ENCODE measurements at places on chromosomes 1 and 21.

DNA sequence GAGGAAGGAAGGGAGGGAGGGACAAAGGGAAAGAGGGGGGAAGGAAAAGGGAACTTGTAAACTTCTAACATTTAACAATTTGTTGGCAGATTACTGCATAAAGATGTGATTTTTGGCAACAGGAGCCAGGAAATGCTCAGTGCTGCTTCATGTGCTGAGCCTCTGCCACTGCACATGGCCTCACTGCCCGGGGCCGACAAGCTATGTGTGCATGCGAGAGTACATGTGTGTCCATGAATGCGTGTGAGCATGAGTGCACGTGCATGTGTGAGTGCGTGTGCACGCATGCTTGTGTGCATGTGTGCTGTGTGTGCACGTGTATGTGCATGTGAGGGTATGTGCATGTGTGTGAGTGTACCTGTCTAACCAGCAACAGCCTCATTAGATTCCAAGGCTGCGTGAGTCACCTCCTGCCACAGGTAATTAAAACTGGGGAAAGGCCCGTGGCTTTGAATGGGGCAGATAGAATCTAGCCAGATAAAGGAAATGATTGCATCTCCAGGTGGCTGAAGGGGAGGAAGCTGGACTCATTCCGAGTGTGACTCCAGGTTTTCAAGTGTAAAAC, 41.4 kb upstream of the TSPEAR start:
- DNase-seq: peak; percentile 40

DNA sequence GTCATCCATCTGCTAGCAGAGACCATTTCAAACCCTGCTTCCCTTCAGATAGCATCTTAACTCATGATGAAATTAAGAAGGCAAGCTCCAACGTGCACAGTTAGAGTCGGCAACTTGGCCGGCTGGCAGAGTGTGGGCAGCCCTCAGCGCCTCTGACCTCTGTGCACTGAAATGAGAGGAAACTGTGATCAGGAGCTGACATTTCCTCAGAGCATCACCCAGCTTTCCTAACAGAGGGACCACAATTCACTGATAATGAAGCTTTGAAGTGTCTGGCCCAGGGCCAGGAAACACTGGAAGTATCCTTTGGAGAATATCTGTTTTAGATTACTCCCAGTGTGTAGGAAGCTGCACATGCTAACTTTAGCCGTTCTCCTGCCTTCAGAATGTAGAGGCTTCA, 145.0 kb upstream of the ZC3H11B start:
- peak; percentile 17 for DNase-seq

DNA sequence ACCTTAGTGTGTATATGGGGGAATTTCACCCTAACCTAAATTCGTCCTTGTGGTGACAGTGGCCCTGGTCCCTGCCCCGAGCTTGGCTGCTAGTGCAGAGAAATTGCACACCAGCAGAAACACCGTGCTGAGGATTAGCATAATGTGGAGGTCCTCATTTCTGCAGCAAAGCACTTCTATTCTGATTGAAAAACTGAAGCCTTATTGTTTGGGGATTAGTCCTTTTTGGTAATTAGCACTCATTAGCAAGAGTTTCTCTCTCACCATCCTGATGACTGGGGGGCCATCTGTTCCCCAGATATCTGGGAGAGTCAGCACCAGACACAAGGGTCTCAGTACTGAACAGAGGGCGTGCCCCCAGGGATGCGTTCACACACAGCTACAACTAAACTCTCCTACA, 55.2 kb downstream of the AJAP1 start:
- DNase-seq: no peak

- DNase-seq: no peak
Measured at GRCh38 chr1:8851060-8851459, 27.4 kb downstream of the ENO1 start.

GRCh38 chr1:235160383-235160956, 580 bp downstream of the RBM34 start:
- DNase-seq: no peak

- peak; percentile 20 for DNase-seq
Measured at GRCh38 chr1:172654535-172654934, 4.4 kb upstream of the FASLG start.

DNA sequence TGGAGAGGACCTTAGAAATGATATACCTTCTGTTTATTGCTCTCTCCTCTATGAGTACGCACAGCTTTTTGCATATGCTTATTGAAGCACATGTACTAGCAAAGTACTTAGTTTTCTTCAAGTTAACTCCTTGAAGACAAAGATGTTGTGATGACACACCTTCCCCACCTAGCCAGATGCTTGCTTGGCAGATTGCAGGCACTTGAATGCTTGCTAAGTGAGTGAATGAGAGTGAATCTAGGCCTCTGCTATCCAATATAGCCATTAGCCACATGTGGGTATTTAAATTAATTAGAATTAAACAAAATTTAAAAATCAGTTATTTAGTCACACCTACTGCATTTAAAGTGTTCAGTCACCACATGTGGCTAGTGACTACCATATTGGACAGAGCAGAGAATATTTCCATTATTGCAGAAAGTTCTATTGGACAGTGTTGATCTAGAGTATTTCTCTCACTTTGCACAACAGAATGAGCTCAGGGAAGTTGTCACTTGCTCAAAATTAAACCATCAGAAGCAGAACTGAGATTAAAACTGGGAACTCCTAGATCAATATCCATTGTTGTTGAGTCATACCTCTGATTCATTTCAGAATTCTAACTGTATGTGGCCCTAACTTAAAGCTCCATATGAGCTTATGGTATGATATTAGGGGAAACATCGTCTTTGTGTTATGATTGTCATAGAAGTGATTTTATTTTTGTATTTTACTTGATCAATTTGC, 8.6 kb upstream of the EEIG2 start:
- no peak for DNase-seq

- DNase-seq: no peak
Measured at GRCh38 chr1:214193691-214194090, 87.3 kb upstream of the SMYD2 start.

- peak; percentile 83 for DNase-seq
Measured at GRCh38 chr1:6157528-6158174, 22.5 kb downstream of the CHD5 start.

DNA sequence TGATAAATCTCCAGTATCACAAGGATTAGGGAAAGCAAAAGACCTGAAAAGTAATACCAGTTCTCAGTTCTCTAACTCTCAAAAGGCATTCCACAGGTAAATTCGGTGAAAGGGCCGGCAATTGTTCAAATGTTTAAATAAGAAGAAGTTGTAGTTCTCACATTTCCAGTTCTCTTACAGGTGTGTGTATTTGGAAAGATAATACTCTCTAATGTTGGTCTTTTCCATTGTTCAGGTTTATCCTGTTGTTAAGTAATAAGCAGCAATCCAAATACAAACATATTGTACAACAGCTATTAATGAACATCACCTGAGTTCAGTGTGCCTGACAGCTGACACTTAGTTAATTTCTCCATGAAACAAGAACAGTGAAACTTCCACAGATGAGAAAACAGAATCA, 13.2 kb upstream of the PRKAB2 start:
- DNase-seq: no peak

DNA sequence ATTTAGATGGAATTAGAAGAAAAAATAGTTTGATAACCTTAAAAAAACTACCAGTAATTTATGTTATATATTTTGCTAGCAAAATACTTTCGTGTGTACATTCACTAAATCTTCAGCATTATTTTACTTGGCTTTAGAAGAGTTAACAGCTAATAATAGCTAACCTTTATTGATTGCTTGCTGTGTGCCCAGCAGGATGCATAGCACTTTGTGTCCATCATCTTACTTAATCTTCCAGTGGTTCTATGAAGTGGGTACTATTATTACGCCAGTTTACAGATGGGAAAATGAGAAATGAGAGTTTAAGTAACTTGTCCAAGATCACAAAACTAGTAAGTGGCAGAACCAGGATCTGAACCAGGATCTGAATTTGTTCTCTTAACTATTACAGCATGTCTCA, 41.7 kb upstream of the GPR25 start:
- DNase-seq: no peak

GRCh38 chr1:186183219-186183618, 191.8 kb downstream of the TPR start:
- no peak for DNase-seq

GRCh38 chr1:179632868-179633267, 41.2 kb downstream of the TDRD5 start:
- DNase-seq: no peak

- no peak for DNase-seq
Measured at GRCh38 chr1:210003501-210003900, 65.5 kb downstream of the SYT14 start.

- no peak for DNase-seq
Measured at GRCh38 chr21:30953605-30954004, 72.2 kb upstream of the KRTAP11-1 start.
